ENCODE measurements at places on chromosomes 11 and 22.

DNA sequence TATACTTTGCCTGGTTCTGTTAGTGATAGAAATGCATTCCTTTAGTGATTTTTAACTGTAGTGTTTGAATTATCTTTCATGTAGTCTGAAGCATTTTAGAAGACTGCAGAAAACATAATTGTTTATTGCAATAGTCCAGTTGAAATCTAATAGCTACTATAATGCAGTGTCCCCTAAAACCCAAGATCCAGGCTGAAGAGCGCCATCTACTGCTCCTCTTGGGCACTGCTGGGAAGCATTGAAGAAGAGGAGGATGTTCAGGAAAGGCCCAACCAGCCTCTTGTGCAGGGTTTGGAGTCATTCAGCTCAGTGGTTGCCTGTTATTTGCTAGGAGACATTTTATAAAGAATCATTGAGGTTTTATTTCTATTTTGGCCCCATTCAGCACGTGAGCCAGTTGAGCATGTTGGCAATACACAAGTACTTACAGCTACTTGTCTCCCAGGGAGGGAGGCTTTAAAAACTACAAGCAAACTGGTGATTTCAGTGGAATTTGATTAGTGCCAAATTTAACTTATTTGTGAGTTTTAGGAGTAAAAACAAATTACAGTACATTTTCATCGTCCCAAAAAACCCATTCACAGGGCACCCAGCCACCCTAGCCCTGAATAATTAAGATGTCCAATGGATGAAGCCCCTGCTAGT is 74.9 kb upstream of the HORMAD2 start:
- DNase-seq = peak; percentile 22

DNA sequence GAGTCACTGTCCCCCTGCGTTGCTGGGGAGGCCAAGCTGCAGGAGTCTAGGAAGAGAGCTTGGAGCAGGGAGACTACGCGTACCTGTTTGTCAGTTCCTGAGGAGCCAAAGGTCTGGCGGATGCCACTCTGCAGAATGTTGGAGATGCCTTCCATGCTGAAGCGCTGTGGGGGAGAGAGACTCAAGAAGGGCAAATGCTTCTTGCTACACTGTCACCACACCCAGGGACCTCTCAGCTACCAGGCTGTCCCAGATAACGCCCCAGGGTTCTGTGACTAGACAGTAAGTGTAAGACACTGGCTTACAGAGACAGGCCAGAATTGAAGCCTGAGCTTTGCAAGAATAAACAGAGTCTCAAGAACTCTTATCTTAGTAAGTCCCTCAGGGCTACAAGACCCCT is 42.0 kb downstream of the FEZ1 start:
- DNase-seq = no peak

GRCh38 chr11:5831196-5831829 is 10.4 kb downstream of the OR52E6 start:
- DNase-seq = no peak

GRCh38 chr11:75223954-75224643 is 16.5 kb upstream of the TPBGL start:
- no peak for DNase-seq

DNA sequence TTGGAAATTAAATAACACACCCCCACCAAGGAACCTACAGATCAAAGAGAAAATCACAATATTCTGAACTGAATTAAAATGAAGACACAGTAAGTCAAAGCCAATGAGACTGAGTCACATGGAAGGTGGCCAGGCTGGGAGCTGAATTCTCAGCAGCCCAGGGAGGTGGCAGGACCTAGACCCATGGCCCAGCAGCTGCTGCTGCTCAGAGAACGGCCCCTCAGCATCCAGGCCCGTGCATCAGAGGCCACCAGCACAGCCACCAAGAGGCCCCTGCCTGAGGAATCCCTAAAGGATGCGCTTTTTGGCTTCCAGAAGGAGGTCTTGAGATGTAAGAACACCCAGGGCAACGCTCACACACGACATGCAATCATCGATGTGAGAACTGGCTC is 35.0 kb downstream of the TBX1 start:
- DNase-seq = no peak

DNA sequence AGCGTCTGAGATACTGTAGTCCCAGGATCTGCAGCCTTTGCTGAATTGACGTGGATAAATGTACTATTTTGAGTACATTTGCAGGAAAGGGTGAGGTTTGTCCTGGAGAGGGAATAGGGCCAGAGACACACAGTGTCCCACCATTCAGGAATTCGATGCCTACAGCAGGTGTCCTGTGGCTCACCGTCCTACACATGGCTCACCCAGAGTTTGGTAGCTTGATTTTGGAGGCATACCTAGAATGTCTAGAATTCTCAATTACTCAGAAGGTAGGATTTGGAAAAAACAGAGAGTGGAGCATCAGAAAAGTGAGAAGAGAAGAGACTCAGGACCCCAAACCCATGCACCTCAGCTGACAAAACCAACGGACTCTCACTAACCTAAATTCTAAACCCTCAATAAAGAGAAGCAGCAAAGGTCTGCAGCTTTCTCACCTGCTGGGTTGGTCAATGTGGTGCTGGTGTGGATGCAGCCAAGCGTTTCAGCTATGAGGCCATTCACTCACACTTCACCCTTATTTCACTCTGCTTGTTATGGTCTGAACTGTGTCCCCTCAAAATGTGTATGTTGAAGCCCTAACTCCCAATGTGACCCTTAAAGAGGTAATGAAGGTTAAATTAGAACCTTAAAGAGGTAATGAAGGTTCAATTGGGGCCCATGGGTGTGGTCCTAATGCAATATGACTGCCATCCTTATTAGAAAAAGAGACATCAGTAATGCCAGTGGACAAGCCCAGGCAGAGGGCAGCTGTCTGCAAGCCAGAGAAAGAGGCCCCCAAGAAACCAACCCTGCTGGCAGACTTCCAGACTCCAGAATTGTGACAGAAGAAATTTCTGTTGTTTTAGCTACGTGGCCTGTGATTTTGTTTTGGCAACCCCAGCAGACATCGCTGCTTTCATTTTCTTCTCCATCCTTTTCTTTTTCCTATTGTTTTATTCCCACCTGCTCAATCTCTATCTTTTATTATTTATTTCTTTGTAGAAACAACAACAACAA is 187.8 kb downstream of the SNX19 start:
- DNase-seq = no peak

DNA sequence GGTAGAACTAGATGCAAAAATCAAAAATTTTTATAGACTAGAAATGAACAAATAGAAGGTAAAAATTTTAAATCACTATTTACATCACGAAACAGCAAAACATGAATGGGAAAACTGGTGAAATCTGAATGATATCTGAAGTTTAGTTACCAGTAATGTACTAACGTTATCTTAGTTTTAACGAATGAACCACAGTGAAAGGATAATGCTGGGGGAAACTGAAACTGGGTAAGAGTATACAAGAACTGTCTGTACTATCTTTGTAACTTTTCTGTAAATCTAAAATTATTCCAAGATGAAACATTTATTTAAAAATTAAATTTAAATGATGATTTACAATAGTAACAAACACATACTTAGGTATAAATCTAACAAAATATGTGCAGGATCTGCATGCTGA is 7.4 kb downstream of the GDPD4 start:
- DNase-seq = no peak

Data from NCI-H1930 (cell line).